ENCODE measurements at places on chromosomes 13 and 19. TPM values are rescaled to one million over a fixed set of nuclear protein-coding genes. Genes with fewer than 3 reads are reported as not detected.

The TNNI3 gene
- 1.2 TPM for total RNA-seq

The IGSF23 gene
- not detected for total RNA-seq

The KCNN1 gene
- total RNA-seq = not detected

The ZNF66 gene
- total RNA-seq = 9.3 TPM

The ZNF546 gene
- 6.0 TPM for total RNA-seq

The HIPK4 gene
- not detected for total RNA-seq

The EDNRB gene
- total RNA-seq = not detected

The KLK12 gene
- not detected for total RNA-seq

The GNA15 gene
- not detected for total RNA-seq

The FBXO17 gene
- total RNA-seq = not detected

The CEACAM3 gene
- total RNA-seq = not detected

The ANO8 gene
- total RNA-seq = 2.3 TPM

The FBN3 gene
- total RNA-seq = not detected

The ALOX5AP gene
- total RNA-seq = 512 TPM

The ERICH4 gene
- total RNA-seq = not detected

The ZNF808 gene
- total RNA-seq = 31.5 TPM

The IL27RA gene
- total RNA-seq = 0.67 TPM

The CADM4 gene
- total RNA-seq = not detected

The SLITRK1 gene
- total RNA-seq = not detected

The FAM216B gene
- not detected for total RNA-seq

The PSG7 gene
- total RNA-seq = not detected

The ARHGEF1 gene
- total RNA-seq = 136 TPM

The CCL25 gene
- total RNA-seq = not detected

The OR7D2 gene
- total RNA-seq = not detected

The EPN1 gene
- total RNA-seq = 52.5 TPM

The PCDH17 gene
- total RNA-seq = not detected

The TRMT1 gene
- total RNA-seq = 69.7 TPM

The CGB8 gene
- total RNA-seq = not detected

The SYT3 gene
- total RNA-seq = 0.11 TPM

The GIPC3 gene
- not detected for total RNA-seq

Data from Karpas-422 (cell line).